Posterior vena cava (tissue), 2 donors: ENCODE measurements at places on chromosomes 16 and 17.

DNA sequence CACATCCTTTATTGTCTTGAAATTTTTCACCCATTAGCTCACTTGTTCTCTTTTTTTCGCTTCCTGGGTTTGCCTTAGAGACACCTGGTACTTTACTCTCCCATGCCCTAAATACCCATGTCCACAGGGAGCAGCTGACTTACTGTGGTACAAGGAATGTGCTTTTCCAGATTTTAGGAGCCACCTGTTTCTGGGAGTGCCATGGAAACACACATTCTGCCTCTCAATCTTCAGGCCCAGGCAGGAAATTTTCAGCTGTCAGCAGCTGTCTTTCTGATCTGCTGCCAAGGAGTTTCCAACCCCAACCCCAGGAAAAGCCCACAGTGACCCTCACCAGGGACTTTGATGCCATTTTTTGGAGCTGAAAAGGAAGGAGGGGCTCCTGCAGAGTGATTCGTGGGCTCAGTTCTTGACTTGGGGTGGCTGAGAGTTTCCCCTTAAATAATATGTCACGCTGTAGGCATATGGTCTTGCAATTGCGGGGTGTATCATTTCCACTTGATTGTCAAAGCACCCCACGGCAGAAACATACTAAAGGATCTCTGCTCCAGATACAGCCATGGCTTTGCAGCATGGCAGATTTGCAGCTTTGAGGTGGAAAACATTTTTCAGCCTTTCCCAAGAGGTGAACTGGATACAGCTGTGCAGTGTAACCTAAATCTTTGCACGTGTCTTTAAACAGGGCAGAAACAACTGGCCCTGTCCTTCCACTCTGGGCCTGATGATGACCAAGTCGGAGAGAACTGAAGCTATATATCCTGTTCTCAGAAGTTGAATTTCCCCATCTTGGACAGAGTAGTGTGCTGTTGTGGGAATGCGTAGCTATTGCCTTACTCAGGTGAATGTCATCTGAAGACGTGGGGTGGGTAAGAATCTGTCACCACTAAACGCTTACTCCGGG is 19.2 kb downstream of the RBFOX1 start:
- no peak for DNase-seq

- no peak for DNase-seq
Observed at GRCh38 chr16:75181630-75182029, 25.3 kb downstream of the CTRB2 start.

- no peak for DNase-seq
Observed at GRCh38 chr17:69692171-69692570, 277.7 kb downstream of the MAP2K6 start.

- peak; percentile 96 for DNase-seq
Observed at GRCh38 chr16:81610144-81610842, 165.7 kb downstream of the CMIP start.

- peak; percentile 7 for DNase-seq
Observed at GRCh38 chr17:75447951-75448856, 8.2 kb upstream of the TMEM94 start.

DNA sequence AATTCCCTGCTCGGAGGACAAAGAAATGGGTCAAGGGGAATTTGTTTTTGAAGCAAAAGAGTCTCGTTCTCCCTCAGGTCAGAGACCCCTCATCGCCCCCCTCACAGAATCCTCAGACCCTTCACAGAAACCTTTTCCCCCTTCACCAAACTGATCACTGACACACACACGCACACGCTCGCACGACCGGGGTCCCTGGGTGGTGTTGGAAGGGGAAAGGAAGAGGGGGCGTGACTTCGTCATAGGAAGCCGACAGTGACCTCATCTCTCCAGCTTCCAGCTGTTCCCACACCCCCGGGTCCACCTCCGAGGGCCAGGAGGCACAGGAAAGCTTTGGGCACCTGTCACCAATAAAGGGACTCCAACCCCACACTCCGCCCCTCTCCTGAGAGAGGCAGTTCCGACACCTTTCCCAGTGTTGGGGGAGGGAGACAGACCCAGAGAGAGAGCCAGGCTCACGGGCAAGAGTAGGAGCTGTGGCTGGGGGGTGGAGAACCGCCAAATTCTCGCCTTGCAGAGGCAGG is 1.2 kb downstream of the ASGR1 start:
- peak; percentile 56 for DNase-seq

DNA sequence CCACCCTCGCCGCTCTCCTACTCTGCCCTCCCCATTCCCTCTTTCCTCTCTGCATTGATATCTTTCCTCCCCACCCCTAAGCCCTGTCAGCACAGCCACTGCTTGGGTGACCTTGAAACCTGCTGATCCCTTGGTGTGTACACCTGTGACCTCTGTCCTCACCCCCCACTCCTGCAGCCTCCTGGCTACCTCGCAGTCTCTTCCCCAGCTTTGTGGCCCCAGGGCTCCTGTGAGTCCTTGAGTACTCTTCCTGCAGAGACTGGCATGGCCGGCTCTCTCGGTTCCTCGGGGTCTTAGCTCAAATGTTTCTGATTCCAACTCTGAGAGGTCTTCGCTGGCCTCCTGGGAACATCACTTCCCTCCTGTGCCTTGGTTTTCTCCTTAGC is 31.7 kb downstream of the ADCY7 start:
- peak; percentile 54 for DNase-seq

GRCh38 chr17:15971098-15971678 is 26.3 kb downstream of the ADORA2B start:
- DNase-seq: no peak

GRCh38 chr17:10226930-10227695 is 28.7 kb upstream of the GAS7 start:
- DNase-seq: no peak

DNA sequence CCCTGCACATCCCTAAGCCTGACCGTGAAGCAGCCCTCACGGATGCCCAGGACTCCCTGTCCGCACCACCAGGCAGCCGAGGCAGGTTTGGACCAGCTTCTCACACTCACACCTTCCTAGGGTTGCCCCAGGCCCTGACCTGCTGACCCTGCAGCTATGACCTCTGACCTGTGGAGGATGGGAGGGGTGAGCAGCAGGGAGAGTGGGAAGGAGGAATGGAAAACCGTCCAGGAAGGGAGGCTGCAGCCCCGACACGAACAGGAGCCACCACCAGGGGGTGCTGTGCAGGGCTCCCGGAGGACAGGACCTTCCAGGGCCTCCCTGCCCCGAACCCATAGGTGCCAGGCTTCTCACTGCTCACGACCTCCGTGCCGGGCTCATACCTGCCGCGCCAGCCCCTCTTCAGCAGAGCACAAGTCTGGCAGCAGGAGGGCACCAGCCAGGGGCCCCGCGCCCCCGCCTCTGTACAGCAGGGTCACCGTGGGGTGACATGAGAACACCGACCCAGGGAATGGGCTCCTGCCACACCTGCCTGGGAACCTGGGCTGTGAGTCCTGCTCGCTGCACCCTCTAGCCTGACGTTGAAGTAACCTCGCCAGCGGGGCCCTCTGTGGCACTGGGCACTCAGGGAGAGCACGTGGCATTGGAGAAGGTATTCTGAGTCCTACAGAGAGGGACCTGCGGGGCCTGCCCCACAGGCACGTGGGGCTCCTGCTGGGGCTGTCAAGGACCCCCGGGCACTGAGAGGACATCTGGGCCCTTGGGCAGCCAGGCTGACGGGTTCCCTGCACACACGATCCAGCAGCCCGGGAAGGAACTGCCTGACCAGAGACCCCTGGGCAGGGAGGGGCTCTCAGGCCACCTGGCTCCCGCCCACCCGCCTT is 37.6 kb downstream of the CTU2 start:
- peak; percentile 93 for DNase-seq
